Psoas muscle (tissue), 8 donors: ENCODE measurements at places on chromosomes 4 and X.

GRCh38 chrX:67619253-67619652, 75.4 kb downstream of the AR start:
- DNase-seq: no peak

DNA sequence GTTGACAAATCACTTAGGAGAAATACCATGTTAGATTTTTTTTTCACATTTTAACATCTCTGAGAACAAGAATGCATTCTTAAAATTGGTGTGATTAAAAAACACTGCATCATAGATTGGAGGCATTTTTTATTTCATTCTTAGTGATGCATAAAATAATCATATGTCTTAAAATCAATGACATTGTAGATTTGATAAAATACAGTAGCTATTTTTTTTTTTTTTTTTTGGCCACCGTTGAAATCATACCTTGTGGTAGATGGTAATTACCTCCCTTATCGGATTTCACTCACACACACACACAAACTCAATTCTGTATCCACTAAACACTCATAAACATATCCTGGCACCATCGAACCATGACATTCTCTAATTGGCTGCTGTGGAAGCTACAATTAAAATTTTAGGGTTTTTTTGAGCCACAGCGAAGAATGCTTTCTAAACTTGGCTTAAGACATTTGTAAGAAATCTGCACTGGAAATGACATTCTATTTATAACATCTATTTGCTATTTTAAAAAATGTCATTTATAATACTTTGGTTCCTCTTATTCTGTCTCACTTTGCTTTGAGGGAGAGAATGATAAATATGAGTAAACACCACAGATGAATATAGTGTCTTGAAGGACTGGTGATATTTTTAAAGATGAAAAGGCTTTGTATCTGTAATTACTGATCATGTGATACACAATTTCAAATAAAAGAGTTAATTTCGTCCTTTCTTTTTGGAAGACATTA, 60.1 kb downstream of the CCSER1 start:
- no peak for DNase-seq

DNA sequence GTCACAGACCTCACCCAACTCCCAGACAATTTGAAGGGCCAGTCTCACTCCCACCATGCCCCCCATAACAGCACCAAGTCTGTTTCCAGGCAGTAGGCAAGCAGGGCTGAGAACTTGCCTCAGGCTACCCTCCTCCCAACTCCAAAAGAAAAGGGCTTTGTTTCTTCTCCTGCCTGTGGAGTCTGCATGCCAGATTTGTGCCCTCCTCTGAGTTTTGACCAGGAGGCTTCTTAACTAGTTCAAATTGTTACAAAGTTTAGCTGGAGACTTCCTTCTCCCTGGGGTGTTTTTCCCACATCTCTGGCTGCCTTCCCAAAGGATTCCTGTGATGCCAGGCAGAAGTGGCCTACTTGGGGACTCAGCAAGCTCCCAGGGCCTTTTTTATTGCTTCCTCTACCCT, 29.6 kb downstream of the PBDC1 start:
- DNase-seq: no peak

DNA sequence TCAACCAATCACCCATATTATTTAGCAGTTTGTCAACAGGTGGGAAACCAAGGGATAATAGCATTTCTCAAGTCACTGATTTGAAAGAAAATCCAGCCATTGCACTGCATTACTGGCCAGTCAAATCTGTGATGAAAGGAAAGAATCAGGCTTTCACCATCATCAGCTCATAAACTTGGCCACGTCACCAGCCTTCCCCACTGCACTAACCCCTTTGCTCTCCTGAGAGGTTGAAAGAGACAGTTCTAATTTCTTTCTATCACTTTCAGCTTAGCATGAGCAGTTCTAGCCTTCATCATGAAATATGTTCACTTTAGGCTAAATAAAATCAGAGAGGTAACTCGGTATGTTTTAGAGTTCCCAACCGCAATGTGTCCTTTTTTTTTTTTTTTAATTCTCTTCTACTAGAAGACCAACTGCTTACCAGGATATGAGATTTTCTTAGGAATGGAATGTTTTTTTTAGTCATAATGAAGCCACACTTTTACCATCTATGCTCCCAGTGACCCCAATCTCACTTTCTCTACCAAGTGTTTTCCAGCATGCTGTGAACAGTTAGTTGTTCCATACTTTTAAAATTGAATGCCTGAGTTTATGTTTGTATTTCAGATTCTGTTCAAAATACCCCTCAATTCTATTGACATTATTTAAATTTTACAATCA, 55.7 kb upstream of the SLC7A11 start:
- no peak for DNase-seq

DNA sequence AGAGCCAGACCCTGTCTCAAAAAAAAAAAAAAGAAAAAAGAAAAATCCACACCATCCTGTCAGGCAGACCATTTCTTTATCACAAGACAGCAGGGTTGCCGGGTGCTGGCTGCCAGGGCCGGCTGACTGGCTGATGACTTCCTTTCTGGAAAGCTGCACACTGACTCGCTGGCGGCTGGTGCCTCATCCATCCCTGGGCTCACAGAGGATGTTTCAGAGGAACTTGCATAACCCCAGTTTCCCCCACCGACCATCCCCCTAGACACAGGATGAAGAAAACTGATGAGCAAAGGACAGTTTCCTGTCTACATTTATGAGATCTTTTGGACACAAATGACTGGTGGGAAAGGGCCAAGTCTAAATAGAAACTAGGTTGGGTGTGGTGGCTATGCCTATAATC, 14.1 kb downstream of the HPSE start:
- DNase-seq: peak; percentile 46

GRCh38 chr4:156782491-156782890, 189.1 kb downstream of the PDGFC start:
- DNase-seq: no peak

- DNase-seq: no peak
These were observed 883.0 kb downstream of the TECRL start for GRCh38 chr4:63526251-63526650.

DNA sequence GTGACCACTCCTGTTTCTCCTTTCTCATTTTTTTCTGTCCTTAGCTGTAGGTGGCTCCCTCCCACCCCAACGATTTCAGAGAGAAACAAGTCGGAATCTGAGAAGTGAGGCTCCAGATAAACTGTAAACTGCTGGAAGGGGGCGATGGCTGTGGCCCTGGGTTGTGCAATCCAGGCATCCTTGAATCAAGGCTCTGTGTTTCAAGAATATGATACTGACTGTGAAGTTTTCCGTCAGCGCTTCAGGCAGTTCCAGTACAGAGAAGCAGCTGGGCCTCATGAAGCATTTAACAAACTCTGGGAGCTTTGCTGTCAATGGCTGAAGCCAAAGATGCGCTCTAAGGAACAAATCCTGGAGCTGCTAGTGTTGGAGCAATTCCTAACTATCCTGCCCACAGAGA, 37.7 kb downstream of the ETDC start:
- no peak for DNase-seq

GRCh38 chrX:136210806-136211205, 40.4 kb downstream of the MAP7D3 start:
- peak; percentile 49 for DNase-seq

DNA sequence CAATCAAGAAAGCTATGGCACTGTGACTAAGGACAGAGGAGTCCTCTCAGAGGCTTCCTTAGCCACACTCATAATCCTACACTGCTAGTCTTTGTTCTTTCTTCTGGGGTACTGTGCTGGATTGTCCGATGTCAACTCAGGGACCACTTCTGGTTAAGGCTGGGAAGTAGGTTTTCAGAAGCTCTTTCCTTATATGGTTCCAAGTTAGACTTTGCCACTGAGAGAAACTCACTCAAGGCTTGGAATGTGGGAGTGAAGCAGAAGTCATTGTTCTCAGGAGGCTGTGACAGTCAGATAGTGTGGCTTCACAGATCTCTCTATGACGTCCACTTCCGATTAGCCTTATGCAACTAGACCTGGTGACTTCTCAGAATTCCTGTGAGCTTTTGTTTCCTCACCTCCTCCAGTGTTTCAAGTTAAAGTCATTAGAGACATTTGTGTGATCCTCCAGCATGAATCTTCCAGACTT, 317.3 kb upstream of the F9 start:
- no peak for DNase-seq

- no peak for DNase-seq
These were observed 911.3 kb upstream of the LCORL start for GRCh38 chr4:18932730-18933339.

DNA sequence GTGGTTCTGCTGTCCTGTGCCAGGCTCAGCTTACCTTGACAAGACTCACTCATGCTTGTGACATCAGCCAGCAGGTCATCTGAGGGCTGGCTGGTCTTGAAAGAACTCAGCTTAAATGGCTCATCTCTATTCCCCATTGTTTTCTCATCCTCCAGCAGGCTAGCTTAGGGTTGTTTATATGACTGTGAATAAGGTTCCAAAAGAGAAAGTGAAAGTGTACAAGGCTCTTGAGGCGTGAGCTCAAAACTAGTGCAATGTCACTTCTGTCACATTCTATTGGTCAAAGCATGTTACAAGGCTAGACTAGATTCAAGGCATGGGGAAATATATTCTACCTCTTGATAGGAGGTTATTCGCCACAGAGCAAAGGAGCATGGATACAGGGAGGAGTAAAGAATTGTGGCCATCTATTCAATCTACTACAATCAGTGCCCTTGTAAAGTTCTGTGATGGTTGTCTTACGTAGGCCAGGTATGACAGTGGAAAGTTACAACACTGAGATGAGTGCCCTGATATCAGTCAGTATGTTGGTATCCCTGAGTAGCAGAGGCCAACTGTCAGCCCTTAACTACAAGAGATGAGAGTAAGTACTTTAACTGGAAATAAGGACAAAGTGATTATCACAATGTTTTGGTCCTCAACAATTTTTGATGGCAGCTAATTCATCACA, 19.8 kb upstream of the TMLHE start:
- DNase-seq: no peak

- DNase-seq: no peak
These were observed 88.1 kb downstream of the ARHGAP6 start for GRCh38 chrX:11577603-11578002.

DNA sequence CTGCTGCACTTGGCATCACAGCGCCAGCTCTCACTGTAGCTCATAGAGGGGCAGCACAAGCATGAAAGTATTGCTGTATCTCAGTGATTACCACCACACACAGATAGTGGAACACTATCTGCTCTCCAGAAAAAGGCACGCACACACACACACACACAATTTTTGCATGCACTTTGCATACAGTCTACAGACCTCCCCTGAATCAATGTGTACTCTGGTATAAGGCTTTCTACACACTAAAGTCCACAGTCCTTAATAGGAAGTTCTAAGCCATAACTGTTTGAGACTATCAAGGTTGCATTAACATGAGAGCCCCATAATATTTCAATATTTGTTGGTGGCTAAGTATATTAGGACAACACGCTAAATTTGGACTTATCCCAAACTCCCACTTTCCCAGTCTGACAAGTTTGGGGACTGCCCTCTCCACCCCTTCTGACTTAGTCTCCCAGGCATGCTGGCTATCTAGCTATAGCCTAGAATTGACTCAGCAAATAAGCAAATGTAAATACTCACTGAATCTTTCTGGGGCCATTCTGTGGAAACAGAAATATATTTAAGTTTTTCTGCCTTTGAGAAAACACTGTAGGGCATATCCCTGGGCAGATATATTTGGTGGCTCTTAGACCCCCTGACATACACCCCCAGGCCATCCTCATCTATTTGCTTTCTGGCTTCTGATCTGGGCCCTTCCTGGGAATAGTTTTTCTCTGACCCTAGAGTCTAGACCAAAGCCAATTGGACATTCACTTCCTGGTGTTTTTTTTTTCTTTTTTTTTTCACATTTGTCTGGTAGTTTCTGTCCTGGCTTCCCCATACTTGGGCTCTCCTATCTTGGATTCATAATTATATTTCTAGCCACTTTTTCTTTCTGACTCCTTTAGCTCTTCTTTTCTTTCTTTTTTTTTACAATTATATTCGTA, 36.4 kb upstream of the CT47C1 start:
- no peak for DNase-seq

- no peak for DNase-seq
These were observed 580.8 kb upstream of the TENM3 start for GRCh38 chr4:181662383-181662782.

GRCh38 chr4:993111-994029, at the start of gene SLC26A1:
SLC26A1 (minus strand) TSS chr4:993404; CDS start chr4:991703, 1,701 bp downstream.
- DNase-seq: no peak

- DNase-seq: no peak
These were observed 25.2 kb upstream of the SMIM20 start for GRCh38 chr4:25888781-25889180.

- DNase-seq: no peak
These were observed 386.3 kb downstream of the DMD start for GRCh38 chrX:32825009-32825408.

DNA sequence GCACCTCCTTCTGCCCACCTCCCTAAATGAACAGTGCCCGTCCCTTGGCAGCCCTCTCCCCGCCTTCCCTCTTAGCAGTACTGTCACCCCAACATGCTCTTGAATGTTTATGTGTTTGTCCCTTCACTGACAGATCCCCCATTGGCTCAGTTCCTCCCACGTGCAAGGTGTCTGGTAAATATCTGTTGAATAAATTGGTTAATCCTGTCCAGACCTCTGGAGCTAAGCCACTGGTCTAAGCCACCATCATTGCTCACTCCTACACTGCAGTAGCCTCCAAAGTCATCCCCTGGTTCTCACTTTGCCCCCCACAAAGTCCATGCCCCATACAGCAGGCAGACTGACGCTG, 26.1 kb upstream of the MAN2B2 start:
- DNase-seq: no peak

DNA sequence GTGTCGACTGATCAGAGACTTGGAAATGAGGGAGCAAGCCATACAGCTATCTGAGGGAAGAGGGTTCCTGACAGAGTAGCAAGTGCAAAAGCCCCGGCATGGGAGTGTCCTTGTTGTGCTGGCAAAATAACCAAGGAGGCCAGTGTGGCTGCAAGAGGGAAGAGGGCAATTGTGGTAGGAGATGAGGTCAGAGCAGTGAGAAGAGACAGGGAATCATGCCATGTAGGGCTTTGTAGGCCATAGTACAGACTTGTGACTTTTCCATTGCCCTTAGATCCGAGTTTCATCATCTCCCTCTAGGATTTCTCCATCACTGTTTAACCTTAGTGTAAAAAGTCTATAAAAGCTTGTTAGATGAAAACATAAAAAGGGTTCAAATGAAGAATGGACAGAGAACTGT, 76.2 kb downstream of the DOCK11 start:
- no peak for DNase-seq

DNA sequence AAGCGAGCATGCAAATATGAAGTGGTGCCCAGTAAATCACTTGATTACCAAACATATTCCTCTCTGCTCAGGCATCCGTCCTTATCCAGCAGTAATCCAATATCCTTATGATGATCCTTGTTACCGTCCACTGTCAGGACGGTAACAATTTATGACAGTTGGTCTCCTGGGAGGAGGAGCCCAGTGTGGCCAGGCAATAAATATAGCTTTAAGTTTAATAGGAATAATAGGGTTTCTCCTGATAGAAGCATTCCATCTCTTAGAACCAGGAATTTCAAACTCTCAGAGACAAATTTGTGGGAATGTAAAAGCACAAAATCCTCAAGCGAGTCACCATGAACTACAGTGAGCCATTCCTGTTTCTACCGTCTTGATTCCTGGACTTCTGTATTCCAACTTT, 171.2 kb upstream of the IL15 start:
- DNase-seq: no peak
